Kidney capillary endothelial cell (primary cell): ENCODE measurements at places on chromosomes 16 and 17.

DNA sequence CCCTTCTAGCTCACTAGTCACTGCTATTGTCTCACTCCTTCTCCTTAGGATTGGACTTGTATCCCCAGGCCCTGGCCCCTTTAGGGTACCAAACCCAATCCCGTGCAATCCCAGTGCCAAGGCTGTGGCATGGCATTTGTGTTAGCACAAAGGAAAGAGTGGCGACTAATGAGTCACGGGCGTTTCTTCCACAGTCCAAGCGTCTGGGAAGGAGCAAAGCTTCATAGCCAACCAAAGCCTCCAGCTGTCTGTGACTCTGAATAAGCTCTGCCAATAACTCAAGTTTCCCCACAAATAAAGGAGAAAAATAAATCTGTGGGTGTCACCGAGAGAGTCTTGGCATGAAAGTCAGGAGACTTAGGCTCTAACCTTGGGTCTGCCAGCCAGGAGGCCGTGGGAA is 54.6 kb upstream of the COX10 start:
- no peak for DNase-seq

- no peak for DNase-seq
Observed at GRCh38 chr17:55311767-55312375, 47.1 kb downstream of the HLF start.

- no peak for DNase-seq
Observed at GRCh38 chr17:50318501-50319285, 27.2 kb upstream of the XYLT2 start.

DNA sequence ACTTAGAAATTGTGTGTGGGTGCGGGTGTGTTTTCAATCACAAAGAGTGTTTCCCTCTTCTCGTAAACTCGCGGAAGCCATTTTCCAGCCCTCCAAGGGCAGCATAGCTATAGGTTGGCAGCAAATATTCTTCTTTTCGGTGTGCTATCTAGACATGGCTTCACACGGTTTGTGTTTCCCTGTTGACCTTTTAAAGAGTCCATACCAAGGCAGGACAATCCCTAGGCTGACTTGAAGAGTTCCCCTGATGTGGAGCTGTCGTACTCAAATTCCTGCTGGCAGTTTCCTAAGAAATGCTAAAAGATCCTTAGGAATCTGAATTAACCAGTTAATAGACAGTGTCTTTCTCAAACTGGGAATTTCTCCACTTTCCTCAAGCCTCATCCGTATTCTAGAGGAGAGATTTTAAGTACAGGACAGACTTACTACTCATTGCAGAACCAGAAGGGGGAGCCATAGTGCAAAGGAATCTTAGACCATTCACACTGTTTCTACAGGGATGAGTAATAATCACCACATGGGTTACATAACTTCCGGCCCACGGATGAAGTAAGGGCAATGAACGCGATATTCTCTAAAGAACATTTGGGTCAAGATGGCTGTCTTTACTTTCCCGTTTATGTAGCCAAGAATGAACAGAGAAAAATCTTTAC is 288.6 kb upstream of the ELAC2 start:
- DNase-seq, result peak; percentile 45
